Cardiac muscle cell (in vitro differentiated cells and primary cell): ENCODE measurements at places on chromosomes 3 and 15. TPM values are rescaled to one million over a fixed set of nuclear protein-coding genes. Genes with fewer than 3 reads are reported as not detected.

DNA sequence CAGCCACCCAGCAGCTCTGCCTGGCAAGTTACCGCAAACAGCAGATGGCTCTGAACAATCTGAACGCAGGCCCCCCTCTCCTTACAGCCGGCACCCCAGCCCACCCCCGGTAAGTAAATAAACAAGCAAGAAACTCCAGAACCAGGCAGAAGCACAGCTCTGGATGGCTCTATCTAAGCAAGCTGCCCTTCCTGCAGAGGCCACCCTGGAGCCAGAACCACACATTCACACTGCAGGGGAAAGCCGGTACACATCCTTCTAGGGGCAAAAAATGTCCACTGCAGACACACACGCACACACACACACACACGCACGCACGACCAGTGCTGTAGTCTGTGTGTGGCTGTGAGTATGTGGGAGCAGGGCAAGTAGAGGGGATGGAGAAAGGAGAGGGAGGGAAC lies 63.9 kb downstream of the ADCY5 start:
- H3K27me3 ChIP-seq: no peaks in the 10 kb centered on the region
- H3K4me3 ChIP-seq: no peak overlapping the region
- DNase-seq: peak; percentile 57
- H3K27ac ChIP-seq: peak overlapping the region; percentile 90

DNA sequence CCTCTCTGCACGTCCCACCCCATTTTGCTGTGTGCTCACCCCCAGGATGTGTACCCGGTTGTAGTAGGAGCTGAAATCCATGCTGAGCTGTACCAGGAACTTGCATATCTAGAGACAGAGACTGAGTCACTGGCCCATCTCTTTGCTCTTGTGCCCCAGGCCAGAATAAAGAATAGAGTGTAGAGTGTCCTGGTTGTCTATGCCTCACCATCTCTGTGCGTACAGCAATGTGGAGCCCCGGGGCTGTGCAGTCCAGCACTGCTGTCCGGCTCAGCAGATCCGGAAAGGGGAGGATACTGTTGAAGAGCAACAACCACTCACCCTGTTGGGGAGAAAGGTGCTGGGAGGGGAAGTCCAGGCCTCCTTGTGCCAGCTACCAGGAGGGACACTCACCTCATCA lies 2.6 kb downstream of the DALRD3 start:
- DNase-seq: no peak
- H3K27me3 ChIP-seq: no peaks in the 10 kb centered on the region

DNA sequence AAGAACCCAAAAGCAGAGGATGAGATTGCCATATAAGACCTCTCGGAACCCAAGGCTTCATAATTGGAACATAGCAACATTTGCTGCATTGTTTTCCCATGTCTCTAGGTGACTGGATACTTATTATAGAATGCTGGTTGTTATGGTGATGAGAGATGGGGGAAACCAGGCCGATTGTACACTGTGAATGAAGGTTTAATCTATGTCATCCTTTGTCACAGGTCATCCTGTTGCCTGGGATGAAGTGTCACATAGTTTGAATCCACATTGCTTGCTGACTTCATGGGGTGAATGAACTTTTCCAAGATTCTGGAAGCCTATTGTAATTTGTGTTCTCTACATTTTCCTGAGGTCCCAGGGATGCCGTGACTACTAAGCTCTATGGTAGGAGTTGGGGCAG lies 41.8 kb downstream of the CLEC3B start:
- no peak for DNase-seq
- H3K27ac ChIP-seq: no peak overlapping the region
- H3K4me3 ChIP-seq: no peak overlapping the region

- no peak for DNase-seq
- H3K36me3 ChIP-seq: no peaks in the 10 kb centered on the region
- peak overlapping the region; percentile 8 for H3K27ac ChIP-seq
- H3K4me1 ChIP-seq: peaks cover 3% of the 10 kb centered on the region
- H3K27me3 ChIP-seq: no peaks in the 10 kb centered on the region
These were observed 413 bp downstream of the NUSAP1 start for GRCh38 chr15:41333026-41333562.

- no peaks in the 10 kb centered on the region for H3K27me3 ChIP-seq
- DNase-seq: peak; percentile 59
- H3K36me3 ChIP-seq: peaks cover 7% of the 10 kb centered on the region
- no peak overlapping the region for H3K4me3 ChIP-seq
These were observed 21.5 kb downstream of the TJP1 start for GRCh38 chr15:29800491-29801366.

Gene SH2D7
- total RNA-seq: not detected in 2 replicates

GRCh38 chr3:100234364-100234763 lies 26.4 kb upstream of the TBC1D23 start:
- H3K36me3 ChIP-seq: no peaks in the 10 kb centered on the region
- H3K27ac ChIP-seq: no peak overlapping the region
- no peaks in the 10 kb centered on the region for H3K4me1 ChIP-seq
- DNase-seq: no peak
- no peak overlapping the region for H3K4me3 ChIP-seq

DNA sequence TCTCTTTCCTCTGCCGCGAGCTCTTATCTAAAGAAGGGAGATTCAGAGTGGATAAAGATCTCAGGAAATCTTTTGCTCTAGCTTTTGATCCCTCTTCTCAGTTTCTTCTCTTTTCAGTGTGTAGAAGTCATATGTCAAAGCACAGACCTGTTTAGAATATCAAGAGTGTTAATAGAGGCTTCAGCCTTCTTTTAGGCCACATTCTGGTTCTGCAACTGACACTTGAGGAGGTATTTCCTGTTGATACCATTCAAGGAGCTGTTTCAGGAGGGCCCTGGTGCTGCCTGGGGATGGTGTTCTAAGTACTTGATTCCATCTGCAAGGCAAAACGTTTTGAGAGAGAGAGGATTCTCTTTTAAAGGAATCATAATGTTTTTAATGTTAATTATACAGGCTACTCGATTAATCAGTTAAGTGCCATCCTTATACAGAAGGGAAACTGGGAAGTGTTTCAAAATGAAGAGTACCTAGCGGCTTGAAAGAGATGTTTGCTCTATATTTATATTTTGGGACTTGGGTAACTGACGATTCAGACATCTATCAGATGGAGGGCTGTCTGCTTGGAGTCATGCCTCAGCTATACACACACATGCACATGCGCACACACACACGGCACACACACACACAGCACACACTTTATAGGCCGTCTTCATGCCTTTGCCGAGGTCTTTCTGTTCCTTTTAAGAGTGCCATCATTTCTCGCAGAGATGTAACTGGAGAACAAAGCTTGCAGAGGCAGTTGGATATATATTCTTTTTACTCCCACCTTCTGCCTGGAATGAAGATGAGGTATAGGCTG lies 313.9 kb downstream of the PTPRG start:
- H3K27ac ChIP-seq: peak overlapping the region; percentile 78
- H3K27me3 ChIP-seq: no peaks in the 10 kb centered on the region
- DNase-seq: peak; percentile 70
- H3K4me3 ChIP-seq: no peak overlapping the region

DNA sequence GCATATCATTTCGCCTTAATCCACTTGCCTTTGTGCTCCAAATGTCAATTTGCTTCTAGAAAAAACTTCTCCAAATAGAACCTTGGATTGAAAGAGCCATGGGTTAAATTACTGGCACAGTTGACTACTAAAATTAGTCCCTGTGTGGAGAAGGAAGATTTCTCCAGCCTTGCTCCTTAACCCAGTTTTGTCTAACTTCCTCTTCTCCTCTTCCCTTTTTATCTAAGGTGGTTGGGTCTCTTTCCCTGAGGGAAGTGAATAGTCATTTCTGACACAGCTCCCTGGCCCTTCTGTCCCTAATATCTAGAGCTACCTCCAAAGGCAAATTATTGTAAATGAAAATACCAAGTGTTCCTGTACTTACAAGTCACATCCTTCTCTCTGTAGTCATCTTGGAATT lies 527.9 kb upstream of the TBL1XR1 start:
- H3K4me1 ChIP-seq: peaks cover 6% of the 10 kb centered on the region
- no peaks in the 10 kb centered on the region for H3K27me3 ChIP-seq
- H3K36me3 ChIP-seq: no peaks in the 10 kb centered on the region
- no peak overlapping the region for H3K27ac ChIP-seq
- DNase-seq: no peak

Gene PPARG
- total RNA-seq: 0.32 and 0.45 TPM in 2 replicates

- H3K4me3 ChIP-seq: no peak overlapping the region
- peak; percentile 65 for DNase-seq
- no peaks in the 10 kb centered on the region for H3K27me3 ChIP-seq
These were observed 4.1 kb upstream of the CLPX start for GRCh38 chr15:65189102-65189740.

DNA sequence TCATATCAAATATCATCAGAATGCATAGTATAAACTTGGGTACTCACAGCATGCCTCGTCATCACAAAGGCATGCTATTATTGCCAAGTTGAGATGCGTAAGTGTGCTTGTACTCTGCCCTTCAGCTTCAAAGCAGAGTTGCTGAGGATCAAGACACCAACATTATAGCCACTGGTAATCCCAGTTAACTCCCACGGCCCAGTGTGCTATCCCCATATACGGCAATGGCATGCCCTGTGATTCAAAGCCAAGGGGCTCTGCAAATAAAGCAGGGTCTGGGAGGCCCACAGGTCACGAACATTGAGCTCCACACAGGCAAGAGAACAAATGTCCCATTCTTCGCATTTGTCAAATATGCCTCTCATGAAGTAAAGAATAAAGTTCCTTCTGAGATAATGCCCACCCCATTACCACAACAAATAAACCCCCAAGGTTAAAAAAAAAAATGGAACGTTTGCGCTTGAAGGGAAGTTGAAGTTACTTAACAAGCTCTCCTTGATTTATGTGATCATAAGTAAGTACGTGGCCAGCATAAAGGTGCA lies 298.1 kb upstream of the NECTIN3 start:
- H3K36me3 ChIP-seq: no peaks in the 10 kb centered on the region
- DNase-seq: peak; percentile 12
- peaks cover 5% of the 10 kb centered on the region for H3K4me1 ChIP-seq
- H3K4me3 ChIP-seq: no peak overlapping the region
- no peaks in the 10 kb centered on the region for H3K27me3 ChIP-seq

Gene SNURF
- total RNA-seq: 10.2 and 11.2 TPM in 2 replicates
